GM03348 (cell line): ENCODE measurements at places on chromosomes 5 and 9.

- no peak for DNase-seq
Measured at GRCh38 chr9:73133022-73133651, 18.5 kb upstream of the ANXA1 start.

DNA sequence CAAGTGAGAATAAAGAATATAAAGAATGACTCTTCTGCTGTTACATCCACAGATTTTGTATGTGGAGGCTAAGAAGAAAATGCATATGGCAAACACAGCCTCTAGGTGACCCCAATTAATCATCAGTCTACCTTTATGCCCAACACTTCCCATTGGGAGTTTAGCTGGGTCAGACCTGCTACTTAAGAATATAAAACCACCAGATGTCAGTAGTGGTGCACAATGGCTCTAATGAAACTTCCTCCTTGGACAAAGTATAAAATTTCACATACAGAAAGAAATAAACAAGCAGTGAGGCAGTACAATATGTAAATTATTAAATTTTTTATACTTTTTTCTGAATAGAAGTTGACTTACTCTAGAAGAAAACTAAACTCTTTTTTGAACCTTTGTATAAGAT is 539.9 kb downstream of the BRINP1 start:
- DNase-seq, result peak; percentile 22

GRCh38 chr9:81522716-81523551 is 166.4 kb downstream of the TLE1 start:
- peak; percentile 77 for DNase-seq

- DNase-seq, result no peak
Measured at GRCh38 chr5:55591686-55592085, 56.9 kb upstream of the PLPP1 start.
